ENCODE measurements at places on chromosomes 5 and 9.

DNA sequence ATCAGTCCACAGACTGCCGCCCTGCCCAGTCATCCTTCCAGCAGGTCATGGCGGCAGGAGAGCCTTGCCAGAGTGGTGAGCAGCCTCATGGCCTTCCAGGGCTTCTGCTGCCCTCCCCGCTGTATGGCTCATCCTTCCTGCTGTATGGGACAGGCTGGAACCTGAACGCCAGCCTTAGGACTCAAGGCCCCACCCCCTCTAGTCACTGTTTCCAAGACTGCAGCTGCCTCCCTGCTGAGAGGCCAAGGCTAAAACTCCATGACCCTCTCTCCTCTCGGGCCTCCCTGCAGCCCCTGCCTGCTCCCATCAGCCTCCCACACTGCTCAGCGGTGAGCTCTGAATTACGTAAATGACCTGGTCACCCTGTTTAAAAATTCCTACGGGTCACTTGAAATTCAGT lies 227.5 kb downstream of the AGTPBP1 start:
- DNase-seq, result no peak

GRCh38 chr9:93071464-93071863 lies 13.0 kb downstream of the SUSD3 start:
- DNase-seq, result no peak

- no peak for DNase-seq
These were observed 27.5 kb downstream of the ZNF474 start for GRCh38 chr5:122156724-122157325.

DNA sequence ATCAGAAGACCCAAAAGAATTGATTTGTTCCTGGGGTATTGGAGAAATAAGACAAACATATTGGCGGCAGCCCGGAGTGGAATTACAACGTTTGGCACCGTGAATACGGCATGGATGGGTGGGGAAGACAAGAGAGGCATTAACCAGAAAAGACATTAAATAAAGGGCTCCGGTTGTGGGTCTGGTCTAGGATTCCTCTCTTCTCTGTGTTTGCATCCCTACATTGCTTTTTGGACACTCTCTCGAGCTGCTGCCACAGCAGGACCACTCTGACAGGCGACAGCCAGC lies 138.7 kb upstream of the PALM2AKAP2 start:
- no peak for DNase-seq

DNA sequence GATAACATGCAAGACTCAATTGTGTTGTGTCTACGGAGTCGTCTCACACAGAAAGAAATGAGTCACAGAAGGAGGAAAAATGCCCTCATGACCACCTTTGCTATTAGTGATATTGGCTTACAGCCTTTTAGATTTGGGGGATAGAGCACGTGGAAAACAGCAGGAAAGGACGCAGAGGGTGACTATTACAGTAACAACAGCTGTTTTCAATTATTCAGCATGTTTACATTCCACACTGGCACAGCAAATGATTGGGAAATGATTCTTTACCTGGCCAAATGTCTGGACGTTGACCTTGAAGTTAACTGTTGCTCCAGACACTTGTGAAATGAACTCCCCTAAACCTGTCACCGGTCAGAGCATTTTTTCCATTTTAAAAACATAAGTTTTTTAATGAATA lies 46.8 kb downstream of the APTX start:
- no peak for DNase-seq

DNA sequence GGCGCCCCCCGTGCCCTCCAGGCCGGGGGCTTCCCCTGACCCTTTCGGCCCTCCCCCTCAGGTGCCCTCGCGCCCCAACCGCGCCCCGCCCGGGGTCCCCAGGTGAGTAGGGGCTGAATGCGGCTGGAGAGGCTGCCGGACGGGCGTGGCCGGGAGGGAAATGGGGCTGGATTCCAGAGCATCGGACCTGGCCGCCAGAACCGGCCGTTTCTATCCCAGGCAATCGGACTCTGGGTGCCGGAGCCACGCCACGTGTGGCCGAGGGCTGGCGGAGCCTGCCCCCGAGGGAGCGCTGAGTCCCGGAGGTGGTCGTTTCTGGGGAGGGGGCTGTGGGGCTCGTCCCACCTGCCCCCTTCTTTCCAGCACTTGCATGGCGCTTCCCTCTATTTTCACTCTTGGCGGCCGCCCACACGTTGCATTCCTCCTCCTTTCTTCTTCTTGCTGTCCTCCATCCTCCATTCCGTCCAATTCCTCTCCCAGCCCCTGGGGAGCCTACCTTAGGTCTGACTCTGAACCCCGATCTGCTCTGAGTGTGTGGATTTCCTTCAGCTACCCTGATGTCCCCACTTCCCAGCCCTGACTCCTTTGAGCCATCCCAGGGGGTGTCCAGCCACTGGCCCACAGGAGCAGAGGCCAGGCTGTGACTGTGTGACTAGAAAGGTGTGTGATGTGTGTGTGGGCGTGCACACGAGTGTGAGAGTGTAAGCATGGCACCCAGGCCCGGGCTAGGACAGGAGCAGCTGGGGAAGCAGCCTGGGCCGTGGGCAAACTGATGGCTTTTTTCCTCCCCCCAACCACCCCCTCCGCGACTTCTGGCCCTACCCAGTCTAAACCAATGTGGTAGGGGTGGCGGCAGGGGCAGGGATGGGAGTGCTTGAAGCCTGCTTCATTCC lies 24.7 kb downstream of the GOLGA2 start:
- no peak for DNase-seq

DNA sequence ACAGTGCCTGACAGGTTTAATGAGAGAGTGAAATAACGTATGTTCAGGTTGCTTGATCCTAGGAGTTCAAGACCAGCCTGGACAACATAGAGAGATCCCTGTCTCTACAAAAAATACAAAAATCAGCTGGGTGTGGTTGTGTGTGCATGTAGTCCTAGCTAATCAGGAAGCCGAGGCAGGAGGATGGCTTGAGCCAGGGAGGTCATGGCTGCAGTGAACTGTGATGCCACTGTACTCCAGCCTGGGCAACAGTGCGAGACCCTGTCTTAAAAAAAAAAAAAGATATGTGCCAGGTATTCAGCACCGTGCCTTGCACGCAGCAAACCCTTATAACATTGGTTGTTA lies 38.8 kb upstream of the SPRY4 start:
- DNase-seq, result no peak

DNA sequence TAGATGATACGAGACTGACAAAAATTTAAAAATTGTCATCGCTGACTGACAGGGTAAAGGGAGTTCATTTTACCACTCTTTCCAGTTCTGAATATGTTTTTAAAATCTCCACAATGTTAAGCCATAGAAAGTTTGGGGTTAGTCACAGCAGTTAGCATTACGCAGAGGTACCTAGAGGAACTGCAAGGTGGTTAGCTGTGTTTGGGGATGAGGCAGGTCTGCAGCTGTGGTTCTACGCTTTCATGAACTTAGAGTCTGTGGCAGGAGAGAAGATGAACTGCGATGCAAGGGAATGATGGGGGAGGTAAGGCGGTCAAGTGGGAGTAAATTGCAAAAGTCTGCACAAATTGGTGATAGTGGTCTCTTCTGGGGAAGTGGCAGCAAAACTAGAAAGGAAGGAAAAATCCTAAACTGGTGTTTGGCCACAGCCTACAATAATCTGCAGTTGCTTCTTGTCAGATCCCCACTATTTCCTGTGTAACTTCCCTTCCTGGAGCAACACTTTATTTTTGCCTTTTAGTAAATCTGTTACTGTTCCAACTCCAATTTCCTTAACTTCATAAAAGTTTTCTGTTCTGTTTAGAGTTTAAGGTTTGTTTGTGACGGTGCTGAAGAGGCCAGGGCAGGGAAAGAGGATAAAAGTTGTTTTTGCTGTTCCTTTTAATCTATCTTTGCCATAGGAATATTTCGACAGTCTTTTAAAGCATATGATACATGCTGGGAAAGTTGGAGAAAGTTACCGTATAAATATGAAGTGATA lies 38.6 kb upstream of the SNX2 start:
- DNase-seq, result no peak

GRCh38 chr9:135037521-135038250 lies 49.8 kb upstream of the OLFM1 start:
- DNase-seq, result no peak

DNA sequence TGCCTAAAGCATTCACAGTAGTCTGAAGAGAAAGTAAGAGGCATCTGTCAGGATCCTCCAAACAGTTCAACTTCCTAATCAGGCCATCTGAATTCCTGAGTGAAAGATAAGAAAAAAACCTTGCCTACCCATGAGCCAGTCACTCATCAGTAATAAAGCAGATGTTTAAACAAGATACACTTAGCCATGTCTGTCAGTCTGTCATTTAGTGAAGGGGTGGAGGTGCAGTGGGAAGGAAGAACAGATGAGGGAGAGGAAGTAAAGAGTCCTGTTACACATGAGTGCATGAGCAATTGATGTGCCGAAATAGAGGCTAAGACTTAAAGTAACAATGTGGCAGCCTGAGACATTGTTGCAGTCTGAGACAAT lies 29.9 kb upstream of the DMRTA1 start:
- DNase-seq, result no peak

GRCh38 chr5:2188661-2189060 lies 305.9 kb upstream of the IRX4 start:
- no peak for DNase-seq
